ENCODE measurements at places on chromosomes 3 and 15.
A peak's percentile ranks its signal among the peaks of the same experiment; 100 is the strongest.

- peak; percentile 100 for DNase-seq
These were observed 40.1 kb downstream of the TMEM44 start for GRCh38 chr3:194592798-194593752.

DNA sequence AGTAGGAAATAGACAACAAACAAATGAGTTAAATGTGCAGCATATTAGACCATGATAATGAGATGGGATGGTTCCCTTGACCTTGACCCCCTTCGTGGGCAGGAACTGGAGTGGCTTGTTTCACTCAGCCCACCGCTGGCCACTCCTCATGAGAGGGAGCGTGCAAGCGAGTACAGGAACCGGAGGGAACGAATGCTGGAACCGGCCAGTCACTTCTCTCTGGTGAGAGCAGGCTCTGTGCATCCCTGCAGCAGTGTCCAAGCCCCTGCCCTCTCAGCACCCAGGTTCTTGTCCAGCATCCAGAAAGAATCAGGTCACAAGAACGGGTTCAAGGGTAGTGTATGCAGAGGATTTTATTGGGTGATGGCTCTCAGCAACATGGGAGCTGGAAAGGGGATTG, 17.2 kb upstream of the IREB2 start:
- no peak for DNase-seq

- peak; percentile 28 for DNase-seq
These were observed 169.5 kb downstream of the ATP10A start for GRCh38 chr15:25693321-25694238.

DNA sequence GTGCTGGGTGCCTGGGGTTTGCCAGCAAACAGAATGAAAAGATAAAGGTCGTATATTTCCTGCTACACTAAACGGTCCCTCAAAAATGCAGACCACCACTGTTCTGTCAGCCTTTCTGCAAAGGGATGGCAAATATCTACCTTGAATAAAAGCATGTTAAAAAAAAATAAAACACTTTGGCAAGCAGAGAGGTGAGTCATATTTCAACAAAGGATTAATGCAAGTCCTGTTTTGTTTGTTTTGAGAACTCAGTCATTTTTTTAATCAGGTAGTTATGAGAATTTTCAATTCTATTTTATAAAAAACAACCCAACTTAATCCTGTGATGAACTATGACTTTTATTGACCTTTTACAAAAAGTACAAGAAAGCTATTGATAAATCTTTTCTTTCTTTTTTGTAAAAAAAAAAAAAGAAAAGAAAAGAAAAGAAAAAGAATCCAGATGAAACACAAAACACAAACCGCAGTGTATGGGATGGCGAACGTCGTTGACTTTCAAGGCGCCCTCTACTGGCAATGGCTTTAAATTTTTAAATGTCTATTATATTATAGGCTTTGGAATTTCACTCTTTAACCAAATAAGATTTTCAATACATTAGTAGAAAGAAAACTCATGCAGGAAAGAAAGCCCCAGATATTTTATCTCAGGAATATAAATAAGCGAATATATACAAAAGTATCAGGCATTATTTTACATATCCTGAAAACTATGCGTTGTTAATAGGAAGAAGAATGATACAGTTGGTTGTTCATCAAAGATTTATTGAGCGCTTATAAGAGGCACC, 87.8 kb downstream of the NCEH1 start:
- peak; percentile 77 for DNase-seq

GRCh38 chr3:11211531-11212298, 57.4 kb downstream of the HRH1 start:
- peak; percentile 87 for DNase-seq

- DNase-seq, result peak; percentile 94
These were observed 137.4 kb downstream of the MBNL1 start for GRCh38 chr3:152405915-152406802.

GRCh38 chr15:57122080-57122840, 203.8 kb downstream of the TCF12 start:
- DNase-seq, result no peak

- DNase-seq, result no peak
These were observed 142.3 kb downstream of the TLE3 start for GRCh38 chr15:69955240-69955894.

- no peak for DNase-seq
These were observed 202.4 kb upstream of the GADL1 start for GRCh38 chr3:31096661-31097395.

GRCh38 chr3:126924458-126924857, 58.5 kb upstream of the PLXNA1 start:
- no peak for DNase-seq

DNA sequence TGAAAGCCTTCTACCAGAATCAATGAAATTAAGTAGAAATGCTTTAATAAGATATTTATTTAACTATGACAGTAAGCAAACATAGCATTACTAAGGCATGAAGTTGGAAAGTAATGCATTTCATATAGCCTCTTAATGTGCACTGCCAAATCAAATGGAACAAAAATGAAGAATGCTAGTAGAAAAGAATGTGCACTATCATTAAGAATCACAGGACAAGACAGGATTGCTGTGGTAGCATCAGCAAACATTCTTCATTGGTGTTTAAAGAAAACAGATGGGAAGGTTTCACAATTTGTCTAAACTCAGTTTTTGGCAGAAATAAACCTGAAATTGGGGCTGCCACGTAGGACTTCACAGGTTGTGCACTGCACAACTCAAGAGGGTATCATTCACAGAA, 168.9 kb downstream of the CNTN3 start:
- DNase-seq, result no peak

DNA sequence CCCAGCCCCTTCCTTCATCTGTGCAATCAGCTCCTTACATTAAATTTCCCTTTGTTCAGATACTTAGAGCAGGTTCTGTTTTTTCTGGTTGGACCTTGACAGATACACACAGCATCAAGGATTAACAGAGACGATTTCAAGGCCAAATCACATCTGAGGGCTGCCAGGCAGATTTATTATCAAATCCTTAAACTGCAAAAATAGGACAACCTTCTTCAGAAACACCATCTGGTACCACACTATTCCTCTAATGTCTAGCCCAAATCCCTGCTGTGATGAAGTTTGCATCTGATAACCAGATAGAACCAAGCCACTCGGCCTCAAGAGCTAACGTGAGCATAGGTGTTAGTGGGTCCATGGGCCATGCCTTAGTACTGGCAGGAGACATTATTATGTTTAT, 250.7 kb upstream of the PROK2 start:
- no peak for DNase-seq

DNA sequence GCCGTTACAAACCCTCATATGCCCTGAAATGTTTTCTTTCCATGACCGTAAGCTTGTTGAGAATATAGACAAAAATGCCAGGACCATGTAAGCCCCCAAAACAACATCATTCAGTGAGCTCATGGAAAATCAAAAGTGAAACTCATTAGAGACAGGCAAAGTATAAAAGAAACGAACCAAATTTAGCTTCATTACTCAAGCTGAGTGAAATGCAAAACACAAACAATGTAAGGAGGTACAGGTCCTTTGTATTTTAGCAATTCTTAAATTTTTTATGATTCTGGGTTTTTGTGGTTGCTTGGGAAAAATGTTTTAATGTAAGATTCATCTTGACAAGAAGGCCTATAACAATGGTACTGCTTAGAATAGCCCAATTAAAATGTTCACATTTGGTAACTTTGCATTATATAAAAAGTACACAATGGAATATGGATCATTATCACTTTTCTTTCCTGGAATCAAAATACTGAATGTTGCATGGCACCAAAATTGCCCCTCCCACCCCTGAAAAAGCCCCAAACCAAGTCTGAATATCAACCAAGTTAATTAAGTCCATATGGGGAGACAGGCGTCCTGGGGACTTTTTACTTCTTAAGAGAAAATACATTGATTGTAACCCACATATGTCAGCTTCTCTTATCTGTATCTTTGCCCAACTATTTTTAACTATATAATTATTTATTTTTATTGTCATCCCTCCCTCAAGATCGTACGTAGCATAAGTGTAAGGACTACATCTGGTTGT, 247.7 kb upstream of the CDIN1 start:
- peak; percentile 46 for DNase-seq

GRCh38 chr3:74550686-74551085, 63.8 kb downstream of the CNTN3 start:
- DNase-seq, result no peak

GRCh38 chr3:32147509-32147908, 41.1 kb downstream of the GPD1L start:
- no peak for DNase-seq

GRCh38 chr3:115651087-115651486, 27.8 kb downstream of the GAP43 start:
- DNase-seq, result no peak

- DNase-seq, result no peak
These were observed 127.0 kb downstream of the PLOD2 start for GRCh38 chr3:146033950-146034349.

DNA sequence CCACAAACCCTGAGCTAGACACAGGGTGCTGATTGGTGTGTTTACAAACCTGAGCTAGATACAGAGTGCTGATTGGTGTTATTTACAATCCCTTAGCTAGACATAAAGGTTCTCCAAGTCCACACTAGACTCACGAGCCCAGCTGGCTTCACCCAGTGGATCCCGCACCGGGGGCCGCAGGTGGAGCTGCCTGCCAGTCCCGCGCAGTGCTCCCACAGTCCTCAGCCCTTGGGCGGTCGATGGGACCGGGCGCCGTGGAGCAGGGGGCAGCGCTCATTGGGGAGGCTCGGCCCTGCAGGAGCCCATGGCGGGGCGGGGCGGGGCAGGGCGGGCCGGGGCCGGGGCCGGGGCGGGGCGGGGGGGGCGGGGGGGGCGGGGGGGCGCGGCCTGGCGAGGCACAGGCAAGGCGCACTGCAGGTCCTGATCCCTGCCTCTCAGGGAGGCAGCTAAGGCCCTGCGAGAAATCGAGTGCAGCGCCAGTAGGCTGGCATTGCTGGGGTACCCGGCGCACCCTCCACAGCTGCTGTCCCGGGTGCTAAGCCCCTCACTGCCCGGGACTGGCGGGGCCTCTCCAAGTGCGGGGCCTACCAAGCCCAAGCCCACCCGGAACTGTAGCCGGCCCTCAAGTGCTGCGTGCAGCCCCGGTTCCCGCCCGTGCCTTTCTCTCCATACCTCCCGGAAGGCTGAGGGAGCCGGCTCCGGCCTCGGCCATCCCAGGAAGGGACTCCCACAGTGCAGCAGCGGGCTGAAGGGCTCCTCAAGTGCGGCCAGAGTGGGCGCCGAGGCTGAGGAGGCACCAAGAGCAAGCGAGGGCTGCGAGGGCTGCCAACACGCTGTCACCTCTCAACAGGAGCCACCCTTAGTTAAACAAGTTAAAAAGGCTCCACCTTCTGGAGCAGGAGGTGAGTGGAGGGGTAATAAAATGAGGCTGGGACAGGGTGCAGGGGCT, 9.8 kb upstream of the TMEM40 start:
- no peak for DNase-seq

DNA sequence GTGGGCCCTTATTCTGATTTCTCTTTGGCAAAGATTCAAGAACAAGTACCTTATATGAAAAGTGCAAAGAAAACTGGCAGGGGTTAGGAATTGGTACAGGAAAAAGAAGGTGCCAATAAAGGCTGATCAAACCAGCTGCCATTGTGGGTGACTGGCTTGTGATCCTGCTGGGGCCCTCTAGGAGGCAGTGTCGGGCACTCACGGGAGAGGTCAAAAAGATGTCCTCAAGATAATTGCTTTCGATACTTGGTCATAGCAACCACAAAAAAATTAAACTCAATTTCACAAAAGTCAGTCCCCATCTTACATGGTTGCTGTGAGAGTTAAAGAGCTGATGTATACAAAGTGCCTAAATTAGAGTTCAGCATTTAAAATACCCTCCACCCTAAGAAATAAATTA, 31.0 kb upstream of the CAV3 start:
- no peak for DNase-seq

- DNase-seq, result no peak
These were observed 235.5 kb upstream of the THRB start for GRCh38 chr3:24730173-24730572.

DNA sequence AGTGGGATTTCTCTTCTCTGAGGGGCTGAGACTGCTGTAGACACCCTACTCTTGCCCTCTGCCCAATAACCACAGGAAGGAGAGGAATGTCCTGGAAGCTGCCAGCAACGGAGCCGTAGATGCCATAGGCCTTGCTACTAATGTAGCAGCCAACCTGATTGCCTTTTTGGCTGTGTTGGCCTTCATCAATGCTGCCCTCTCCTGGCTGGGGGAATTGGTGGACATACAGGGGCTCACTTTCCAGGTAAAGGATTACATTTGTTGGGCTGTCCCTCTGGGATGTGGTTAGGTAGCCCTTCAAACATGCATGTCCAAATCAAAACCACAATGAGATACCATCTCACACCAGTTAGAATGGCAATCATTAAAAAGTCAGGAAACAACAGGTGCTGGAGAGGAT, 16.1 kb downstream of the SLC28A2 start:
- DNase-seq, result no peak

DNA sequence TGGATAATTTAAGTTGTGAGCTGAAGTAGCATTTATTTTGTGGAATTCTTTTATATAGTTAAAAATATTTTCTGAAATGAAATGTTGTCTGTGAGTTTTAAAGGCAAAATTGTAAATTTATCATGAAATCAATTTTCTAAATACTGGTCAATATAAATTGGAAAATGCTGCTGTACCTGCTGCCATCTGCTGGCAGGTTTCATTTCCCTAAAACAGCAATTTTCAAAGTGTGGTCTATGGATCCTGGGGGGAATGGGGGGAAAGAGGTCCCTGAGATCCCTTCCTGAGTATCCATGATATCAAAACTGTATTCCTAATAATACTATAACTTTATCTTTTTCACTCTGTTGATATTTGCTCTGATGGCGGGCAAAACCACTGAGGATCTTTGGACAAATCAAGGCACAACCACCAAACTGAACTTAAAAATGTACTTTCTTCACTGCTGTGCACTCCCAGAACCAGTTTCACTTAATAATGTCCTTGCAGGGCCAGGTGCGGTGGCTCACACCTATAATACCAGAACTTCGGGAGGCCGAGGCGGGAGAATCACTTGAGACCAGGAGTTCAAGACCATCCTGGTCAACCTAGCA, 17.2 kb upstream of the CCR4 start:
- peak; percentile 51 for DNase-seq

DNA sequence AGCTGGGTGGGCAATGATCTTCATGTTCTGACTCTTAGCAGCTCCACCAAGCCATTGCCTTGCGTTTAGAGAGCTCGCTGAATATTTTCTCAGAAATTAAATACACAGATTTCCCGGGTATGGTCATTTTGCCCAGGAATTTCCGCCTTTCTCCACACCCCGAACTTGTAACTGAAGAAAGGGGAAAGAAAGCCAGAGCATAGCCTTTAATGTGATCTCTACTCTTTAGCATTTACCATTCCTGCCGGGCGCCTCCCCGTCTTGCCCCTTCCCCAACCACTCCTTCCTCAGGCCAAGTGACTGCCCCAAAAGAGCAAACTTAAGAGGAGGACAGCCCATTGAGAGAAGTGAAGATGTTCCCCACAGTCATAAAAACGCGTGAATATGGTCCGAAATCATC, 53.1 kb downstream of the LMCD1 start:
- no peak for DNase-seq

All from fibroblast of the aortic adventitia (primary cell).